GM12891 (cell line): ENCODE measurements at places on chromosomes 3 and 15.

DNA sequence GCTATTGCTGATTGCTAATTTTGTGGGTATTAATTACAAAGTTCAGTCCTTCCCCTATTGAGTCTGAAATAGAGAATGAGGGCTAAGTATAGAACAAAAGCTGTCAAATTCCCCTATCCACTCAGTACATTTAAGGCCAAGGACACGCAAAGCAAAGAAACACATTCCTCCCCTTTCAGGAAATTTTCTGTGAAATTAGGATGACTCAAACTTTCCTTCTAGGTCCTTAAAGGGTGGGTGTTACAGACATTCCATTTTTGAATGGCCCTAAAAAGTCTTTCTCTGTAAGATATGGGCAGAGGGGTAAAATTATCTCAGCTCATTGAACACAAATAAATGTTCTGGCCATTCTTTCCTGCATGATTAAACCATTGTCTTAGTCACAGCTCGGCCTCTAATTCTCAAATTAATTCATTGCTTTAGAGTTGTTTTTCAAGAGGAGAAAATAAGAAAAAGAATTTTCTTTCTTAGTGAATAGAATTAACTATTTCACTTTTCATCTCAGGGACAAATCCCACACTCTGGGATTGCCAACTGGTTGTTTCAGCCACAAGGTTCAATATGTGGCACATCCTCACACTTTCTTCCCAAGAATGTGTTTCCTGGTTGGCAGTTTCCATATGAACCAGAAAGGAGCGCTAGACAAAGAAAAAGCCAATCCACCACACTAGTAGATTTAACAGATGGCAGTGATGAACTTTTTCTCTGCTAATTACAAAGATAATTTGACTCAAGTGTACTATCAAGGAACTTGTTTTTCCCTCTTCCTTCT lies 424.1 kb downstream of the ZNF385D start:
- no peak for DNase-seq

GRCh38 chr3:138360869-138361525 lies 12.6 kb downstream of the MRAS start:
- no peak for DNase-seq

DNA sequence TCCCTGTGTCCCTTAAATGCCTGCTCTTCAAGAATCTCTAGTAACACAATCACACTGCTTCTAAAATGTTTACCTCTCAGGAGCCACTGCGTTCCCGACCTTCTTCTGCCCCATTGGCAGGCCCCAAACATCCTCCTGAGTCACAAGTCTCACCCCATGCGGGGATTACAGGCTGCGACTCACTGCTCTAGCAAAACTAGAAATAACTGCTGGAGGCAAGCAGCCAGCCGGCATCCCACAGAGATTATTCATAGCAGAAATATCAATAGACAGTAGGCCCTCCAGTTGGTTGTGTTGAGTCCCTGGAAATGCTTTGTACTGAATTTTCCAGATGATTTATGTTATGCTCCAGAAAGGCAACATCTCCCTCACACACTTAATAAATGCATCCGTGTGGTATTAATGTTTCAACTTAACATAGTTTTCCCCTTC lies 64.8 kb downstream of the RFTN1 start:
- DNase-seq = no peak

DNA sequence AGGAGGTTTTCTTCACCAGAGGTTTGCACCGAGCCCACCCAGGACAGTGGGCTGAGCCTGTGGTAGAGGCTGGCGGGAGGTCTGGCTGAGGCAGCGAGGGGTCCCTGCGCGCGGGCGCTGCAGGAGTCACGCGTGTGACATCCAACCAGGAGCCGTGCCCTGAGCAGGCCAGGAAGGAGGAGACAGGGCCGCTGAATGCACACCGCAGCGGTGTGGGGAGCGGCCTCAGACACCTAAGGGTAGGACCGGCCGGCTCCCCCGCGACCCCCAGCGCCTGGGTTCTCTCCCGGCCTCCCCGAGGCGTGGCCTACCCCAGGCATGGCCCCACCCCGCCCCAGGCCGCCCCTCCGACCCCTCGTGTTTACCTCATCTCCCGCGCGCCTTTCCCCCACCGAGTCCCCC lies 412 bp downstream of the SLC41A3 start:
- peak; percentile 66 for DNase-seq

- no peak for DNase-seq
Observed at GRCh38 chr3:125014570-125015179, 41.1 kb downstream of the HEG1 start.

DNA sequence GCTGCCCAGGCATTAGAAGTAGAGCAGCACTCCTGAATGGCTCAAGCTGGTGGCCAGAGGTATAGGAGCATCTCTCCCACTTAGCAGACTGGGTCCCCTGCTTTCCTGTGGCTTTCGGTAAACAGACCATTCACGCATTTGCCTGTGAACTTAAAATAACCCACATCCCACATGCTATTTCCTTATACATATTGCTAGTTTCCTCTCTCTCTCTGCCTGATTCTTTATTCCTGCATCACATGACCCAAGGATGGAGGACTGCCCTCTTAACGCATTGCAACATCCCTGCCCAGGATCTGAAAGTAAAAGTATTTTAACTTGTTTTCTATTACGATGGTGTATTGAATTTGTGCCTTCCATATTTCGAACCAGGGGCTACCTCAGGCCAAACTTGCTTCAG lies 43.4 kb upstream of the NLGN1 start:
- DNase-seq = no peak
